ENCODE measurements at places on chromosomes 4 and X.

- no peak for DNase-seq
Measured at GRCh38 chr4:8235224-8235623, 34.3 kb upstream of the HTRA3 start.

DNA sequence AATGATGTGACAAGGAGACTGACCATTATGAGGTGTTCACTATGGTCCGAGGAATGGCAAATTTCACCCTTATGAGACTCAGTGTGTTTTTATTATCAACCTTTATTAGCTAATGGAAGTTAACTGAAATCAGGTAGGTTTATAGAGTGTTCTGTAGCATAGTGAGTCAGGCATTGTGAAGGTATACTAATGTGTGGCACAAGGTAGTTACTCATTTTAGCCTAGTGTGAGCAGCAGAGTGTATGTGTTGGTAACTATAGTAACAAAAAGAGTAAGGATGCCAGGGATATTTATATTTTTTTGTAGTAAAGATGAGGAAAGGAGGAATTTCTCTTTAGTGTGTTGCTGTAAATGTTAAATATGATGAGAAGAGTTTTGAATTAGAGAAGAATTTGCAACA lies 12.0 kb downstream of the PDLIM5 start:
- no peak for DNase-seq

- DNase-seq = no peak
Measured at GRCh38 chr4:148857239-148857972, 415.2 kb upstream of the NR3C2 start.

DNA sequence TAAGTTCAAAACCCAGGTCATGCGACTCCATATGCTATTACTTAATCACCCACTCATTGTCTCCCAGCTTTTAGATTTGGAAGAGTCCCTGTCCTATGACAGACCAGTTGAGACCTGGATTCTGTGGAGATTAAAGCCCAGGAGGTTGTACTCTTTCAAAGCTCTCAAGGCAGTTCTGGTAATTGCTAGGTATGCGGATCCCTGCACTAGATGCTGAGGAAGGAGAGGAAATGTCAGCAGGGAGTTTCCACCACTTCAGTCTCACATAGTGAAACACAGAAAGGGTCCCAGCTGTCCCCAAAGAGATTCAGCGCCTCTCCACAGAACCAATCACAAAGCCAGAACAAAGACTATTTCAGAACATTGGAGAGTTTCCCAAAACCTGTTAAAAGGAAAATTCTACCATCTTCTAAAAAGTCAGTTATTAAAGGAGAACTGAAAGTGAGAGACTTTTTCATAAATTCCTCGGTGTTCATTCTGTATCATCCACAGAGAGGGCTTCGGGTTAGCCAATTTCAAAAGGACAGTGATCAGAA lies 53.4 kb downstream of the IRF2 start:
- peak; percentile 49 for DNase-seq

- DNase-seq = no peak
Measured at GRCh38 chrX:39960219-39960618, 137.5 kb downstream of the BCOR start.

DNA sequence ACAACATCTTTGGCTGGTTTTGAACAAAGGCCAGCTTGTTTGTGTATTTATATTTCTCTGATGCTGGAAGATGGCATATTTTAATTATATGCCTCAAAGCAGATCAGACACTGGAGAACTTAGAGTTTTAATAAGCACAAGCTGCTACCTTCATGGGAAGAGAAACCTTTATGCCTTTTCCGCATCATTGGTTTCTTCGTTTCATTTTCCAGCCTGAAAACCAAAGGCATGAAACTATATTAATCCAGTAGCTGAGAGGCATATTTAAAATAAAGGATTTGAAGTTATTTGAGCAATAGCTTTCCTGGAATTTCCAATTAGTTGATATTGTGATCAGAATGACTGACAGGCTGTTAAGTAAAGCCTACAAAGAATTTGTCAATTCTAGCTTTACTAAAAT lies 141.0 kb downstream of the ARHGAP24 start:
- no peak for DNase-seq

GRCh38 chr4:77852892-77853495 lies 9.6 kb upstream of the MRPL1 start:
- DNase-seq = peak; percentile 42
